Sigmoid colon (tissue), 7 donors: ENCODE measurements at places on chromosomes 5 and 9. TPM values are rescaled to one million over a fixed set of nuclear protein-coding genes. Genes with fewer than 3 reads are reported as not detected.

Gene RNF183
- total RNA-seq: not detected

Gene CD74
- total RNA-seq: 182 TPM

Gene KCNN2
- 8.2 TPM for total RNA-seq

Gene SPATA31C1
- not detected for total RNA-seq

Gene CDH9
- not detected for total RNA-seq

Gene PCDHB9
- 2.1 TPM for total RNA-seq

Gene SIT1
- total RNA-seq: not detected

DNA sequence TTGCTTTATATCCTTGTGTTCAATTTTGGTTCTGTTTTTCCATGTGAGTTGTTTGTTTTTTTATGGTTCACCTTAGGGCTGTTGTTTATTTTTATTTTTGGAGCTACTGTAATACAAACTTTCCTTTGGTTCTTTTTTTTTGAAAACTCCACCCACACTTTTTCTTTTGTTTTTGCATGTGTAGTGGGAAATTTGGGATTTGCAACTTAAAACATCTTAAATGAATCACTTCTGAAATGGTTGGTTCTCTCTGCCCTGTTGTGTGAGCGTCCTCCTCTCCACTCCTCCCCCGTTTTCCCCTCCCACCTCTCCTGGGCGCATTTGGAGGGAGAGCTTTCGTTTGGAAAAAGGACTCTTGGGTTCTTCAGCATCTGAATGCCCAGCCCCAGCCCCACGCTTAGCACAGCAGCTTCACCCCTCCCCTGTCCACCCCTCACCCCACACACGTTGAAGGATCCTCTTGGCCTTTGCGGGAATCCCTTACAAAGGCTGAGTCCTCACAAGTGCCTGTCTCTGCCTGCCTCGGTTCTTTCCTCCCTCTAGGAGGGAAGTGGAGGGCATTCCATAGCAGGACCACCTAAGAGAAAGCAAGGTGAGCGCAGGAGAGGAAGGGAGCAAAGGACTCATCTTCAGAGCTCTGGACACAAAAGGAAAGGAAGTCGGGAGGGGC lies 67.2 kb downstream of the DMRT1 start:
- H3K4me1 ChIP-seq: no peaks in the 10 kb centered on the region
- H3K27me3 ChIP-seq: peaks cover 7% of the 10 kb centered on the region
- no peaks in the 10 kb centered on the region for H3K36me3 ChIP-seq
- no peak overlapping the region for H3K27ac ChIP-seq
- no peak for DNase-seq

GRCh38 chr5:41193456-41194205 lies 19.7 kb downstream of the C6 start:
- DNase-seq: peak; percentile 98
- no peak overlapping the region for H3K4me3 ChIP-seq
- H3K4me1 ChIP-seq: no peaks in the 10 kb centered on the region
- H3K27ac ChIP-seq: peak overlapping the region; percentile 47
- H3K27me3 ChIP-seq: no peaks in the 10 kb centered on the region

DNA sequence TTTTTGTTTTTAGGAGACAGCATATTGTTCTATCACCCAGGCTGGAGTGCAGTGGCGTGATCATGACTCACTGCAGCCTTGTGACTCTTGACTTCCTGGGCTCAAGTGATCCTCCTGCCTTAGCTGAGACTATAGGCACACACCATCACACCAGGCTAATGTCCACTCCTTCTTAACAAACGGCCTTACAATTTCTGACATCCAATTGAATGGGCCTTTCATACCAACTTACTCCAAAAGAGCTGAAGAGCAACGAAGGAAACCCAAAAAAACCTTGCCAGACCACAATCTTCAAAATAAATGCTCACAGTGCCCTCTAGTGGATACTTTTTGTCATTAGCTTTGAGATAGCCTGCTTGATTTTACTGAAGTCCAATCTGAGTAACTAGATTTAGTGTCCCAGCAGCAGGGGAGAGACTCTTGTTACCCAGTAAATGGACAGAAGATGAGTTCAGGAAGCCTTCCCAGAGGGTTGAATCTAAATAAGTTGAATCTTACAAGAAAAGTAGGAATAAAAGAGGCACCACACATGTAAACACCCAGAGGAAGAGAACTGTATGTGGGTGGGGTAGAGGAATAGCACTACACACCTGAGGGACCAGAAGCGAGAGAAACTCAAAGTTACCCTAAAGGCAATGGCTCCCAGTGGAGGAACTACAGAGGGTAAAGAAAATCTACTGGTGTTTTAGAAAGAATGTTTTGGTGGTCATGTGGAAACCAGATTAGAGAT lies 9.3 kb downstream of the ZNF622 start:
- H3K27me3 ChIP-seq: no peaks in the 10 kb centered on the region
- no peak overlapping the region for H3K27ac ChIP-seq
- peaks cover 8% of the 10 kb centered on the region for H3K4me1 ChIP-seq
- no peak overlapping the region for H3K4me3 ChIP-seq
- DNase-seq: no peak

- no peaks in the 10 kb centered on the region for H3K36me3 ChIP-seq
- H3K27ac ChIP-seq: no peak overlapping the region
- H3K4me3 ChIP-seq: no peak overlapping the region
- no peak for DNase-seq
Observed at GRCh38 chr5:132101385-132101880, 27.8 kb downstream of the CSF2 start.

DNA sequence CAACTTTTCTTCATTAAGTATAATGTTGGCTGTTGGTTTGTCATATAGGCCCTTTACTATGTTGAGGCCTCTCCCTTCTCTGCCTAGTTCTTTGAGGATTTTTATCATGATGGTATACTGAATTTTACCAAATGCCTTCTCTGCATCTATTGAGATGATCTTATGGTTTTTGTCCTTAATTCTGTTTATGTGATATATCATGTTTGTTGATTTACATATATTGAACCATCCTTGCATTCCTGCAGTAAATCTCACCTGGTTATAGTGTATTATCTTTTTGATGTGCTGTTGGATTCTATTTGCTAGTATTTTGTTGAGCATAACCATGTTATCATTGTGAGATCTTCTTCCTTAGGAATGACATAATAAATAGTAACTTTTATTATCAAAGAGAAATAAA lies 362.9 kb downstream of the CCDC171 start:
- H3K4me1 ChIP-seq: no peaks in the 10 kb centered on the region
- no peak overlapping the region for H3K4me3 ChIP-seq
- no peak overlapping the region for H3K27ac ChIP-seq
- H3K36me3 ChIP-seq: no peaks in the 10 kb centered on the region
- no peaks in the 10 kb centered on the region for H3K27me3 ChIP-seq

- H3K4me1 ChIP-seq: no peaks in the 10 kb centered on the region
- no peak for DNase-seq
Observed at GRCh38 chr9:132698989-132699388, 28.7 kb downstream of the GTF3C4 start.

DNA sequence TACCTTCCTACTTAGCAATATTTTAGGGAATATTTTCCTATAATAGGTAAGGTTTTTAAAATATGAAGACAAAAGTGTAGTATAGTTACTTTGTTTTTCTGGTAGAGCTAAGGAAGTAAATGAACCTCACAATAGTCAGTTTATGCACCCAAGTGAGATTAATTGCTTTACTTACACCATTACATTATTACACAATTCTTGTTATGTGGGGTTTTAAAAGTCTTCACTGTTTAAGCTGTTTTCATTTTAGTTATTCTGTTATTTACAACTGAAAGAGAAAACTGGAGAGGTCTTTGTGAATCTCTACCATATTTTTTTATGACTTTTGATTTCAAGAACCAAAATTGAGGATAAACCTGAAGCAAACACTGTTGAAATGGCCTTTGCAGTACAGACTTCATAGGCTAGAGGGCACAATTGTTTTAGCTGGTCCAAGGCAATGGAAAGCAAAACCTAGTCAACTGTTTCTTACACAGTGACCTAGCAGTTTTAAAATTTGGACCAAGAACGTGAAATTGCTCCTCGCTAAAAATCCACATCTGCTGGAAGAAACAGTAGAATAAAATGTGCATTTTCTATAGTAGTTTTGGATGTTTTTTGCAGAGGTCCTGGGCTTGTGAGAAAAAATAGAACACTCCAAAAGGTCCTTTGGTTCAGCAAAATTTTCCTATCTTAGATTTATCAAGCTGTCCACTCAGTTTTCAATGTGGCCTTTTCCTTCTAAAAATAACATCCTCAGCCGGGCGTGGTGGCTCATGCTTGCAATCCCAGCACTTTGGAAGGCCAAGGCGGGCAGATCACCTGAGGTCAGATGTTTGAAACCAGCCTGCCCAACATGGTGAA lies 66.4 kb upstream of the FER start:
- no peak overlapping the region for H3K4me3 ChIP-seq
- no peaks in the 10 kb centered on the region for H3K36me3 ChIP-seq
- no peaks in the 10 kb centered on the region for H3K27me3 ChIP-seq
- DNase-seq: no peak
- H3K27ac ChIP-seq: peak overlapping the region; percentile 46

GRCh38 chr5:154526231-154527226 lies 48.5 kb upstream of the HAND1 start:
- no peak overlapping the region for H3K4me3 ChIP-seq
- no peaks in the 10 kb centered on the region for H3K36me3 ChIP-seq
- no peaks in the 10 kb centered on the region for H3K27me3 ChIP-seq
- H3K27ac ChIP-seq: no peak overlapping the region
- DNase-seq: no peak

GRCh38 chr9:21096172-21096900 lies 18.6 kb upstream of the IFNB1 start:
- peaks cover 20% of the 10 kb centered on the region for H3K4me1 ChIP-seq
- H3K27me3 ChIP-seq: no peaks in the 10 kb centered on the region
- DNase-seq: no peak

- H3K36me3 ChIP-seq: no peaks in the 10 kb centered on the region
- no peaks in the 10 kb centered on the region for H3K27me3 ChIP-seq
- no peak for DNase-seq
Observed at GRCh38 chr9:21516796-21517195, 34.7 kb upstream of the IFNE start.

- H3K4me1 ChIP-seq: peaks cover 45% of the 10 kb centered on the region
- H3K4me3 ChIP-seq: no peak overlapping the region
- H3K27ac ChIP-seq: peak overlapping the region; percentile 63
Observed at GRCh38 chr5:52943285-52943684, 45.9 kb upstream of the ITGA2 start.

DNA sequence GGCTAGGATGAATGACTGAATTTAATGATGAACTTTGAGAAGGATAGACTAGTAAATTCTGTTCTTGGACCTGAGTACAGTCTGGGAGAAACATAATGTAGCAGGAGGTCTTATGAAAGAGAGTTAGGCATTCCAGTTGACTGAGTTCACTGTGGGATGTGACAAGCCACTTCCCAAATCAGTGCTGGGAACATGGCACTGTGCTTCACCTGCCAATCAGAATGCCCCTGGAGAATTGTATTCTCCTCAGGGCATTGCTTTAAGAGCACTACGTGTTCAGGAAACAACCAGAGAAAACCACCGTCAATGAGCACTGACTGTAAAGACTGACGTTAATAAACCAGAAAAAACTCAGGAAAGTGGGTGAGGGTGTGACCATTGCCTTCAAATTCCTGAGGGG lies 1.2 kb downstream of the CCDC107 start:
- peak; percentile 82 for DNase-seq
- peak overlapping the region; percentile 97 for H3K27ac ChIP-seq
- peak overlapping the region; percentile 92 for H3K4me3 ChIP-seq
- peaks cover 58% of the 10 kb centered on the region for H3K4me1 ChIP-seq
- H3K36me3 ChIP-seq: peaks cover 13% of the 10 kb centered on the region

GRCh38 chr5:172454358-172455086 lies at the start of gene SH3PXD2B:
Gene SH3PXD2B, minus strand, starts transcription at chr5:172454525. Its CDS starts 173 bp downstream, at chr5:172454352.
- peaks cover 48% of the 10 kb centered on the region for H3K4me1 ChIP-seq
- H3K27ac ChIP-seq: peak within 1 kb of the TSS; percentile 97

- peak overlapping the region; percentile 88 for H3K27ac ChIP-seq
- peak overlapping the region; percentile 78 for H3K4me3 ChIP-seq
- H3K4me1 ChIP-seq: peaks cover 22% of the 10 kb centered on the region
- peaks cover 39% of the 10 kb centered on the region for H3K36me3 ChIP-seq
- H3K27me3 ChIP-seq: no peaks in the 10 kb centered on the region
- no peak for DNase-seq
Observed at GRCh38 chr9:131126059-131126426, 657 bp downstream of the NUP214 start.

- H3K4me1 ChIP-seq: no peaks in the 10 kb centered on the region
- H3K27me3 ChIP-seq: no peaks in the 10 kb centered on the region
- H3K36me3 ChIP-seq: peaks cover 66% of the 10 kb centered on the region
- no peak for DNase-seq
Observed at GRCh38 chr9:135948968-135949367, 12.2 kb downstream of the UBAC1 start.

- no peak overlapping the region for H3K27ac ChIP-seq
- no peak for DNase-seq
Observed at GRCh38 chr5:159811712-159812111, 104.6 kb upstream of the ADRA1B start.

GRCh38 chr5:59061377-59061776 lies 478.5 kb downstream of the RAB3C start:
- no peaks in the 10 kb centered on the region for H3K36me3 ChIP-seq
- no peak overlapping the region for H3K27ac ChIP-seq
- no peak overlapping the region for H3K4me3 ChIP-seq
- no peaks in the 10 kb centered on the region for H3K27me3 ChIP-seq

GRCh38 chr5:103041071-103041676 lies 78.8 kb downstream of the GIN1 start:
- no peaks in the 10 kb centered on the region for H3K36me3 ChIP-seq
- no peak for DNase-seq
- H3K27me3 ChIP-seq: no peaks in the 10 kb centered on the region

DNA sequence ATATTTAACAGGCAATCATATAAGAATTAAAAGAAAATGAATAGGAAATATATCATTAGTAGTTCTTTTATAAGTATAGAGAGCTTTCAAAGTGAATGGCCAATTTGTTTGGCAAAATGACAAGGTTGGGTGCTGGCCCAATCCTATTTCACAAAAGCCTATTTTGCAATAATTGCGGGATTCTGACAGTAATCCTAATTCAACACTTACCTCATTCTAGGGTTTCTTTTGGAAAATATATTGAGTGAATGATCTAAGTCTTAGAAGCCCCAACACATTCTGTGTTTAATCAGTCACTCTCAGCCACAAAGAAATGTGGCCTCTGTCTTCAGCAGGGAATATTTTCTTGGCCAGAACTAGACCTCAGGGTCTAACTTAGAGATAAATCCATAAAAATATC lies 835.9 kb upstream of the ZNF608 start:
- H3K36me3 ChIP-seq: no peaks in the 10 kb centered on the region
- peaks cover 28% of the 10 kb centered on the region for H3K4me1 ChIP-seq
- H3K27ac ChIP-seq: no peak overlapping the region
- no peaks in the 10 kb centered on the region for H3K27me3 ChIP-seq
- DNase-seq: no peak

GRCh38 chr5:61619777-61620518 lies 287.9 kb downstream of the ZSWIM6 start:
- no peak overlapping the region for H3K4me3 ChIP-seq
- no peaks in the 10 kb centered on the region for H3K36me3 ChIP-seq
- no peak for DNase-seq
- peaks cover 18% of the 10 kb centered on the region for H3K4me1 ChIP-seq
